ENCODE measurements at places on chromosomes 1 and 21. TPM values are rescaled to one million over a fixed set of nuclear protein-coding genes. Genes with fewer than 3 reads are reported as not detected.

The KANK4 gene
- total RNA-seq = not detected

The OR2T6 gene
- not detected for total RNA-seq

The OR6K3 gene
- not detected for total RNA-seq

The CFAP107 gene
- 0.12 TPM for total RNA-seq

The KCNK1 gene
- total RNA-seq = 32.8 TPM

Data from uterine smooth muscle cell (primary cell).